T-helper 1 cell (primary cell): ENCODE measurements at places on chromosomes 16 and 17.

- DNase-seq: no peak
These were observed 129.5 kb downstream of the CDH13 start for GRCh38 chr16:82756283-82756599.

GRCh38 chr17:31286587-31286986 is 10.5 kb downstream of the OMG start:
- no peak for DNase-seq

GRCh38 chr17:65530523-65531255 is 30.8 kb downstream of the AXIN2 start:
- no peak for DNase-seq

GRCh38 chr16:630249-630814 is 453 bp upstream of the WFIKKN1 start:
- DNase-seq: no peak

DNA sequence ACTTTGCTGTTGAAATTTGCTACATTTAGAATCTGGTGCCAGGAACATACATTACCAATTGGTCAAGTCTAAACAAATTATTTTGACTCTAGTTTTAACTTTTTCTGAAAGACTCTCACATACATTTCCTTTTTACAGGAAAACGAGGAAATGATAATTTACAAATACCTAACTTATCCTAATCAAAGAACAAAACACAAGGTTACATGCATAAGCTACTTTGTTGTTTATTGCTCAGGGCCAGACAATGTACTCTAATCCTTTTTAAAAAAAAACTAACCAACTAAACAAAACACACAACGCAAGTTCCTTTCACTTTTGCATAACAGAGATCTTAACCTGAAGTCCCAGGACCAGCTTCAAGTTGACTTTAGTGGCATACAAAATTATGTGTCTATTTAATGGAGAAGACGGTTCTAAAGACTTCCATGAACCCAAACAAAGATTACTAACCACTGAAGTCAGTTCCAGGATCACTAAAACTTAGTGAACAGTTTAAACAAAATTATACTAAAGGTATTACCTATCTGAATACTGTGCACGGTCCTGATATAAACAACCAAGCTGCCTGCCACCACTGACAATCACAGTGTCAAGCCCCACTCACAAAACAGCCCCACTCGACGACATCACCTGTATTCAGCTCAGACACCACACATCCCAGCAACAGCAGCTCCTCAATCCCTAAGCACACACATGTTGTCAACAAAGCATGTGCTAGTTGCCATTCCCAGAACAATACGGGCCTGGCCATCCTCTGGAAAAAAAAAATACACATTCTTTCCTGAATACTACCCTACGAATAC is 1.9 kb downstream of the ZNF652 start:
- no peak for DNase-seq

- DNase-seq: no peak
These were observed 27.6 kb downstream of the ZNF276 start for GRCh38 chr16:89748921-89749320.

GRCh38 chr16:49350265-49351095 is 23.1 kb upstream of the C16orf78 start:
- DNase-seq: peak; percentile 14

- no peak for DNase-seq
These were observed 38.7 kb downstream of the NLRC5 start for GRCh38 chr16:57028086-57028485.

DNA sequence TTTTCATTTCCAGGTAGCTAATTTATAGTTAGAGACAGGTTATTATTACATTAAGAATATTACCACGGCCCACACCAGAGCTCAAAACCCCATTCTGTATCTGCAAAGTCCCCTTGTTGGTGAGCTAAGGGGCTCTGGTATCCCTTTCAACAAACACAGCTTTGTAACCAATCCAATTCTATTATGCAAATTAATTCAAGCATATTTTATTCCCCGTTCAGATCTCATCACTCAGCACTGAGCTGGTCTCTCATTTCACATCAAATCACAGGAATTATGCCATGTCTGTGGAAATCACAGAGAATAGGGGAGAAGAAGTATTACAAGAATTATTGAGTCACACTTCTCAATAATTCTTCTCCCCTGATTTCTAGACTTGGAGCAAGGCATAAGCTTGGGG is 111.7 kb downstream of the CDH11 start:
- DNase-seq: no peak

- no peak for DNase-seq
These were observed 15.5 kb downstream of the IKZF3 start for GRCh38 chr17:39848600-39848999.

GRCh38 chr17:6474906-6475305 is 30.7 kb downstream of the PIMREG start:
- no peak for DNase-seq

DNA sequence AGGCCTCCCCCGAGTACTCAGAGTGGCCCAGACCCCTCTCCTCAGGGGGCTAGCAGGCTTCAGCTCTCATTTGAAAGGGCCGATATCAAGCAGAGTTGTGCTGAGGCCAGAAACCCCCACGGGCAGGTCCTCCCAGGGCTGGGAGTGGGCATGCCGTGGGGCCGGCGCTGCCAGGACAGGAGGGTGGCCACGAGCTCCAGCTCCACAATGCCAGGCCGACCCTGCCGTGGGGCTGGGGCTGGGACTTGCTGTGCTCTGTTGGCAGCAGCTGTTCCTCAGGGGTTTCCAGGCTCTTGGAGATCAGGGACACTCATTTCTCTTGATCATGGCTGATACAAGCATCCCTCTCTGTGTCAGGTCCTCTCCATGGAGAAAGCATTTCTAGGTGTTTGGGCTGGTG is 3.2 kb upstream of the NPB start:
- DNase-seq: no peak

- no peak for DNase-seq
These were observed 54.6 kb downstream of the PRKCA start for GRCh38 chr17:66357037-66357436.

DNA sequence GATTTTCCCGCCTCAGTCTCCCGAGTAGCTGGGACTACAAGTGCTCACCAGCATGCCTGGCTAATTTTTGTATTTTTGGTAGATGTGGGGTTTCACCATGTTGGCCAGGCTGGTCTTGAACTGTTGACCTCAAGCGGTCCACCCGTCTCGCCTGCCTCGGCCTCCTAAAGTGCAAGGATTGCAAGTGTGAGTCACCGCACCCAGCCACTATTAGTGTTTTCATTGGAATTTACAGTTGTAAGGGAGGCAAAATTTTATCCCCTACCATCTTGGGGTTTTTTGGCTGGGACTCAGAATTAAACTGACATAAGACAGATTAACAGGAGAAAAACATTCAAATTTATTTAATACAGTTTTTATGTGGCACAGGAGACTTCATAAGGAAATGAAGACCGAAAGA is 12.3 kb upstream of the MYCBPAP start:
- no peak for DNase-seq
